A549 treated with dexamethasone at 1 μM for 4 hours (cell line): ENCODE measurements at places on chromosomes 4 and X. TPM values are rescaled to one million over a fixed set of nuclear protein-coding genes. Genes with fewer than 3 reads are reported as not detected.

Gene MCF2
- total RNA-seq: 0.07 to 0.11 TPM (median 0.07 TPM) in 3 of 5 replicates, not detected in the others

Gene DIPK2B
- not detected in 5 replicates for total RNA-seq

Gene SH3D19
- total RNA-seq: 17.8 to 25.2 TPM (median 24.0 TPM) in 5 replicates

Gene GLRA2
- not detected in 5 replicates for total RNA-seq

Gene AREG
- 23.1 to 24.2 TPM (median 23.8 TPM) in 5 replicates for total RNA-seq

Gene TMEM175
- 9.0 to 12.8 TPM (median 10.7 TPM) in 5 replicates for total RNA-seq
